ENCODE measurements at places on chromosomes 2 and 18. TPM values are rescaled to one million over a fixed set of nuclear protein-coding genes. Genes with fewer than 3 reads are reported as not detected.

GRCh38 chr18:58161659-58162058 lies 117.6 kb downstream of the NEDD4L start:
- no peak for DNase-seq

GRCh38 chr2:86213056-86213455 lies 13.8 kb downstream of the MRPL35 start:
- DNase-seq: no peak

GRCh38 chr2:240146627-240147278 lies 6.3 kb upstream of the OTOS start:
- DNase-seq: no peak

The CHRND gene
- not detected for total RNA-seq

- no peak for DNase-seq
These were observed 436.2 kb downstream of the SUCLG1 start for GRCh38 chr2:84022810-84023431.

Data from heart right ventricle (tissue), 16 donors.